MCF 10A (cell line): ENCODE measurements at places on chromosomes 2 and 18.
A peak's percentile ranks its signal among the peaks of the same experiment; 100 is the strongest.

DNA sequence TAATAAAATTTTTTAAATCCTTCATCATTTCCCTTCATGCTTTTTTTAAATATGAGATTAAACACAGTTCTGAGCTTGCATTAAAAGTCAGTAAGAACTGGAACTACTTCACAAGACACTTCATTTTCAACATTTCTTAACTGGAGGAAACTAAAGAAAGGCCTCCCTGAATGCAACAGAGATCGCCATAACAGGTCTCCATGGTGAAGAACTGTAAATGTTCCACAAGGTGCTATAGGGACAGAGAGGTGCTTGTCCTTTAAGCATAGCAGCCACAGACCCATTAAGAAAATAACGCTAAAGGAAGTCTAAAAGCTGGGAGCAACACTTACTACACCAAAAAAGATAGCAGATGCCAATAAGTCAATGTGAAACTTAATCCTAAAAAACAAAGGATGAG lies 8.5 kb downstream of the STAM2 start:
- DNase-seq = no peak

DNA sequence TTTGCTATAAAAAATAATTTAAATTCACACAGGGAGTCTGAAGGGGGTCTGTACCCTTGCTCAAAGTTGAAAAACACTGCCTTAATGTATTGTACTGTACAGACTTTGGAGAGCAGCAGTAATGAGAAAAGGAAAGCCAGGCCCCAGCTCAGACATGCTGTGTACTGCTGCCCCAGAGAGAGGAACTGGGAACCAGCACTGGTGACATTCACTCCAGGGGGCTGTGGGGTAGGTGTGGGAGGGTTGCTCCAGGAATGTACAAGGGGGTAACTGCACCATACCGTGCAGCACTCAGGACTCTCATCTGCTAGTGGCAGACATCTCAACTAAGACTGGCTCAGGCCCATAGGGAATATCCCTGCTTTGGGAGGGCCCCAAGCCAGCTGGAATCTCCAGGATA lies 146.0 kb upstream of the RMP24 start:
- no peak for DNase-seq

GRCh38 chr18:47730795-47731194 lies 199.7 kb downstream of the SMAD2 start:
- no peak for DNase-seq

- peak; percentile 97 for DNase-seq
These were observed 339.4 kb downstream of the BCL11A start for GRCh38 chr2:60213865-60214625.

GRCh38 chr2:239789711-239790110 lies 235.4 kb downstream of the NDUFA10 start:
- DNase-seq = no peak

DNA sequence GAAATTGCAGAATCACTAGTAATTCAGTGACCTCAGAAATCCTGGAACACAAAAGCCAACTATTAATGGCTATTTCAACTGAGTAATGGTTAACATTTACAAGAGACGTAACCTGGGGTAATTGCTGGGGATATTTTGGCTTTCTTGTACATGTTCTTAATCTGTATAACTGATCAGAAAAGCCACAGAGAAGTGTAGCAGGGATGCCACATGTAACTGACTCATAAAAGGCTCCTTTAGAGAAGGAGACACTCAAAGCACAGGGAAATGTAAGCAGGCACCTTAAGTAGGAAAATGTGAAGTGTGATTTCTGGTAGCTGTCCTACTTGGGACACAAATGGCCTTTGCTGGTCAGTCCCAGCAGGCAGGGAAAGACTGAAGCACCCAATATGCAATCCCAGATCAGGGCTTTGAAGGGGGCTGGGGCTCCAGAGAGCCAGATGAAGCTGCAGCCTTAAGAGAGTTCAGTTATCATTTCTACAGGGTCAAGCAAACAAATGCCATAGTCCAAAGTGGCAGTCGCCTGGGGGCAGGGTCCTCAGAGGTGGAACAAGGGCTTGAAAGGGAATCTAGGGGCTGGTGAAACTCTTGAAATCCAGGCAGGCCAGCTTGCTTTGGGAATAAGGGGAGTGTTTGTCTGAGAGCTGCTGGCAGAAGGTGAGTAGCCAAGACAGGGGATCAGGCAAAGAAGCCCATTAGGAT lies 7.2 kb upstream of the SPOPL start:
- DNase-seq = no peak

DNA sequence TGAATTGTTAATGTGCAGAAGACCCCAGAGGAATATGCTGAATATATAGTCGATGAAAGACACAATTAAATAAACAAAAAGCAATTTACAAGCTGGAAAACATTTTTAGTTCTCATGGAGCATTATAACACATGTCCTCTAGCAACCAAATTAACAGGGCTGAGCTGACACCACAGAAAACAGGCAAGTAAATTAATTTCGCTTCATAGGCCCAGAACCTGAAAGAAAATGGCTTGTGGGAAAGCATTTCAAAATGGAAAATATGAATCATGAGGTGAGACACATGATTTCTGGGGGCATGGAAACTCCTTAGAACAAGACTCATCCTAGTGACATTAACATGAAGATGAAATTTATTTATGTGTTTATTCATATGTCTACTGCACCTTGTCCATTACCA lies 25.0 kb upstream of the RNF152 start:
- no peak for DNase-seq

DNA sequence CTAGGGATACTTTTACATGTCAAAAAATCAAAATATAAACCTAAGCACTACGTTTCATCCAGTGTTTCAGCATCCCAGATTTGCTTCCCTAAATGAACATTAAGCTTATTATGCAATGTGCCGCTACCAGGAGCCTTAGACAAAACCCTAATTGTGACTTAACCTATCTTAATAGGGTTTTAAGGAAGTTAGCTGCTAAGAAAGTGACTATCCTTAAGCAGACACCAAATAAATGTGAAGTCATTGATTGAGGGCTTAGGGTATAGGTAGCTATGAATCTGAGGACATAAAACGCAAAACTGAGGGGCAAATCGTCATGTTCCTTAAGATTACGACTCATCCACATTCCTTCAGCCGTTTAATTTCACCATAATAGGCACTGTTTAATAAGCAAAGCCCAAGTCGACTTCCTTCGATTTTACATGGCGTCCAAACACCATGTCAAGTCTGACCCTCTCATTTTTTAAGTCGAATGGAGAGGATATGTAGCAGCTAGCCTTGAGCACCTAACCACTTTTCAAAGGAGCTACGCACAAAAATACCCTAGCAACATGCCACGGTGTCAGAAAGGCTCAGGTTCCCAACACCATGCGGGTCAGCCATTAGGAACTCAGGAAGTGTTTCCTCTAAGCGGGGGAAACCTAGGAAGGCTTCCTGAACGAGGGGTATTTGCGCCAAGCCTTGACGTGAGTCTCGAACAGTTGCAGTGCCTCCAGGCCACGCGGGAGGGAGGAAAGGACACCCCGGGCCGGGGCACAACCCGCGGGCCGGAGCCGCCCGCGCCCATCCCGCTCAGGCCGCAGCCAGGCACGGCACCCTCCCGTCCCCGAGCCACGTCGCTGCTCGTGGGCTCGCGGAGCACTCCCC lies 1.0 kb downstream of the HDLBP start:
- DNase-seq = peak; percentile 59

DNA sequence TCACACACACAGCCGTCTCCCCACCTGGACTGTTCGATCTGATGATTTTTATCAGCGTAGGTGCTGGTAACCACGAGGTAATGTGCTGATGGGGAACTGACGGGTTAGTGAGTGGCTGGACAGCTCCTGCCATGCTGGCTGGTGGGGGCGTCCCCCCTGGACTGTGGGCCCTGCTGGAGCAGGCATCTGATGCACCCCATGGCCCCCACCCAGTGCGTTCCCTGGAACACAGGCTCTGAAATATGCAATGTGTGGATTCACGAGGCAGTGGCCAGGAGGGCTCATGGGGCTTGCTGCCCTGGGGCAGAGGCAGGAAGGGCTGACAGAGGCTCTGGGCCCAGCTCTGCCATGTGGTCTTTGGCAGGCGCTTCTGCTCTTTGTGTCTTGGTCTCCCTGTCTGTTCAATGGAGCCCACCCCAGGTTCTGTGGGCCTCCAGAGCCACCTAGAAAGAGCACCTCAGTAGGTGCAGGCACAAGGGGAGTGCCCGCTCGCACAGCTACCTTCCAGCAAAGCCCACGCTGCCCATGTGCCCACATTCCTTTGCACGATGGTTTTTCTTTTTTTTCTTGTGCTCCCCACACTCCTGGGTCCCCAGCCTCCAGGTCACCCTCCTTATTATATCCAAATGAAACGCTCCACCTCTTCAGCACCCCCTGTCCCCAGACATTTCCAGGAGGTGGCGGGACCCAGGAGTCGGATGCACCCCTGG lies 10.3 kb upstream of the PXDN start:
- no peak for DNase-seq

DNA sequence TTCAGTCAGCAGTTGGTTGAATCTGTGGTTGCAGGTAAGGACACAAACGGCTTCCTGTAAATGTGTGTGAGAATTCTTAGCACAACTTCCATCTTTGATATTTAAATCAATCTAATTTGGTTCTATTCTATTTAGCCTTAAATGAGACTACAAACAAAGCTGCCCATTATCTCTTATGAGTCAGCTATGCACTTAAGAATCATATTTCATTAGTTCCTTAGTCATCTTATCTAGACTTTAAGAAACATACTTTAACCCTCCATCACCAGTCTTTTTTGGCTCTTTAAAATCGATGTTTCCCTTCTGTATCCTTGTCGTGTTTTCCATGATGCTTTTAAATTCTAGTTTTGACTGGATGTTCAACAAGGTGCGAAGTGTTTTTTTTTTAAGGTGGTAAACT lies 114.4 kb upstream of the TMEM200C start:
- no peak for DNase-seq

GRCh38 chr2:48819206-48819735 lies 63.7 kb upstream of the LHCGR start:
- no peak for DNase-seq

DNA sequence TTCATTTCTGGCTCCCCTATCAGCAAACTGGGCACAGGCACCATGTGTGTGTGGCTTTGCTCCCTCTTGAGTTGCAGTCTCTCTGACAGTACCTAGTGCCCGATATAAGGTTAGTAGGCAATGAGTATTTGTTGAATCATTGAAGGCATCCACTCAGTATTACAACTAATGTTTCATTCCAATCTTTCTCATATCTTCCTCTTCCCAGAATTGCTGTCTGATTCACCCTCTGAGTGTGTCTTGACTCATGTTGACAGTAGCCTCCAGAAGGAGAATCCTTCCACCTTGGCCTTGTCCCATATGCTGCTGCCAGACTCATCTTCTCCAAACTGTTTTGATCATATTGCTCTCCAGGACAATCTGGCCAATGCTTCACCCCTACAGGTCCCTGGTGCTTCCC lies 202.5 kb downstream of the LRRTM1 start:
- DNase-seq = peak; percentile 81

DNA sequence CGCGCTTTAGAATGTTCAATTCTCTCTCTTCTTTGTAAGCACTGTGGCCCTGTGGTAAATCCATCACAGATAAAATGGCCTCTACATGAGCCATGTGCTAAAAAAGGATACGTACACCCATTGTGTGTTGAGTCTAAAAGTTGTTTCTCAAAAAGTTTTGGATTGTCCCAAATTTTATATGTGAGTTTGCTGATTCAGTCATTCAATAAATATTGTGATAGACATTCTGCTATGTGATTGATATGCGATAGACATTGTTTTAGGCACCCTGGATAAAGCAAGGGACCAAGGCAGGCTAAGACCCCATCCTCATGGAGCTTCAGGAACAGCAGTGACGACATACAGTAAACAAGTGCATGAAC lies 53.5 kb downstream of the E2F6 start:
- no peak for DNase-seq

DNA sequence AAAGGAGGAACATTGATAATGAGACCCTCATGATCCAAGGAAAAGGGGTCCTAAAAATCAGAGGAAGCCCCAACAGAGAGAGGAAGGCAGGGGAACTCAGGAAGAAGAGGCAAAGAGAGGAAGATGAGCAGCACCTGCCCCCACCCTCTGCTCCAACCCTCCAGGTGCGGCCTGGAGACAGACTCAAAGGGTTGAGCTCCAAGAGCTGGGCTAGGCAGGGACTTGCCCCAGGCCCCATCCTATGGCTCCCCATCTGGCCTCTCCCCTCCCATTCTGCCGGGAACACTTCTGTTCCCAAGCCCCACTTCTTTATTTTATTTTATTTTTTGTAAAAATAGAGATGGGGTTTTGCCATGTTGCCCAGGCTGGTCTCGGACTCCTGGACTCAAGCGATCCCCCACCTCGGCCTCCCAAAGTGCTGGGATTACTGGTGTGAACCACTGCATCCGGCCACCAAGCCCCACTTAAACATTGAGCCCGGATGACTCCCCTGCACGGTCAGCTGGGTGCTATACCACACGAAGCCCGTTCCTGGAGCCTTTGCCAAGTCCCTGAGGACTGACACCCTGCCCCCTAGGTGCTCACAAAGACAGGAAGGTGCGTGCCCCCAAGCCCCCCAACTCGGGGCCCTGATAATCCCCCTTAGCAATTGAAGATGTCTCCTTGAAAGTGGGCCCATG lies 3.8 kb upstream of the GPR55 start:
- DNase-seq = no peak

GRCh38 chr2:217163987-217164386 lies 304.1 kb upstream of the TNP1 start:
- DNase-seq = no peak

- DNase-seq = no peak
These were observed 427.6 kb upstream of the DCC start for GRCh38 chr18:51912381-51912780.

GRCh38 chr18:3691705-3692104 lies 241.7 kb downstream of the TGIF1 start:
- DNase-seq = no peak

- DNase-seq = no peak
These were observed 49.9 kb upstream of the CXCR4 start for GRCh38 chr2:136167721-136168475.

DNA sequence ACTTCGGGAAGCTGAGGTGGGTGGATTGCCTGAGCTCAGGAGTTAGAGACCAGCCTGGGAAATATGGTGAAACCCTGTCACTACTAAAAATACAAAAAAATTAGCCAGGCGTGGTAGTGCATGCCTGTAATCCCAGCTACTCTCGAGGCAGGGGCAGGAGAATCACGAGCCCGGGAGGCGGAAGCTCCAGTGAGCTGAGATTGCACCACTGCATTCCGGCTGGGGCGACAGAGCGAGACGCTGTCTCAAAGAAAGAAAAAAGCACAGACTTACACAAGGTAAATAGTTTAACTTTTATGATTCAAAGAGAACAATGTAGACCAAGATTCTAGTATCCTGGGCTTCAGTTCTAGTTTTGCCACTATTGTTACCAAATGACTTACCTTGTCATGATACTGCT lies 37.4 kb downstream of the NCKAP1 start:
- DNase-seq = no peak

GRCh38 chr18:37524498-37525261 lies 40.9 kb downstream of the CELF4 start:
- no peak for DNase-seq

- peak; percentile 83 for DNase-seq
These were observed 81.4 kb upstream of the GATA6 start for GRCh38 chr18:22088029-22088428.

DNA sequence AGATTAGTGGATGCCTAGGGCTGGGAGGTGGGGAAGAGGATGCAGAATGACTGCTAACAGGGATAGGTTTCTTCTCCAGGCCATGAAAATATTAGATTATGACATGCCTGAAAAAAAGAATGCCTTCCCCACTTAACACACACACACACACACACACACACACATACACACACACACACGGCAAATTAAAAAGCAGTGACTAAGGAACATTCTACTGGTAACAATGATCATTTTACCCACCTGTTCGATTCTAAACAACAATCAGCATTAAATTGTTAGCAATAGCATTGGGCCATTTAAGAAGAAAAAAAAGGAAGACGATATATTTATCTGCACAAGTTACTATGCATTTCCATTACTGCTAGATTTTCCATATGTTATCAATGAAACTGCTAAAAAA lies 10.8 kb downstream of the CACNB4 start:
- DNase-seq = no peak

- DNase-seq = no peak
These were observed 90.2 kb downstream of the CCBE1 start for GRCh38 chr18:59607078-59607379.
